Fibroblast of lung (primary cell): ENCODE measurements at places on chromosomes 1 and 21. TPM values are rescaled to one million over a fixed set of nuclear protein-coding genes. Genes with fewer than 3 reads are reported as not detected.

The C2CD4D gene
- not detected in 2 replicates for total RNA-seq

The KAZN gene
- 4.6 and 5.0 TPM in 2 replicates for total RNA-seq

The COL11A1 gene
- 0.26 and 8.9 TPM in 2 replicates for total RNA-seq

The OR6K3 gene
- total RNA-seq, result not detected in 2 replicates

The SYCP1 gene
- not detected in 2 replicates for total RNA-seq

The SEC16B gene
- 1.0 and 3.1 TPM in 2 replicates for total RNA-seq

The GBP7 gene
- not detected in 2 replicates for total RNA-seq

GRCh38 chr1:99173282-99173681, 91.0 kb upstream of the PLPPR4 start:
- H3K27me3 ChIP-seq, result no peaks in the 10 kb centered on the region
- H3K27ac ChIP-seq, result no peak overlapping the region
- peaks cover 3% of the 10 kb centered on the region for H3K4me1 ChIP-seq
- no peak overlapping the region for H3K4me3 ChIP-seq
- DNase-seq, result no peak

DNA sequence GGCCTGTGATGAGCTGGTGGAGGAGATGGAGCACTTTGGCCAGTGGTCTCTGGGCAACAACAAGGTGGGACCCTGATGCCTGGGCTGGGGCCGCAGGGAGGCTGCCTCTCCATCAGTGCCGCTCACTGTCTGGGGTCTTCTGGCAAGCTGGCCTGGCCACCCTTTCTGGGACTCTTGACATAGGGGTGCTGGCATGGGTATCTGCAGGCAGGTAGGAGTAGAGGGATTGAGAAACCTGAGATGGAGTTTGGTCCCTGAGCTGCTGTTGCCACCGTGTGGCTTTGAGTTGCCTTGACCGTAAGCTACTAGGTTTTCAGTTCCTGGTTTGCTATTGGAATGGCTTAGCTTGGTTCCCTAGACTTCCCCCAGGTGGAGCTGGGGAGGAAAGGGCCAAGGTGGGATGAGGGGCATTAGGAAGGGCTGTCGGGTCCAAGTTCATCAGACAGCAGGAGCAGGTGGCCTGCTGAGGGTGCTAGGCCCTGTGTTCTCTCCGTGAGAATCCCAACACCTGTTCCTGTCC, 13.2 kb upstream of the MFN2 start:
- H3K4me3 ChIP-seq, result no peak overlapping the region
- no peak overlapping the region for H3K27ac ChIP-seq
- H3K4me1 ChIP-seq, result no peaks in the 10 kb centered on the region
- H3K36me3 ChIP-seq, result peaks cover 31% of the 10 kb centered on the region
- peak; percentile 40 for DNase-seq

DNA sequence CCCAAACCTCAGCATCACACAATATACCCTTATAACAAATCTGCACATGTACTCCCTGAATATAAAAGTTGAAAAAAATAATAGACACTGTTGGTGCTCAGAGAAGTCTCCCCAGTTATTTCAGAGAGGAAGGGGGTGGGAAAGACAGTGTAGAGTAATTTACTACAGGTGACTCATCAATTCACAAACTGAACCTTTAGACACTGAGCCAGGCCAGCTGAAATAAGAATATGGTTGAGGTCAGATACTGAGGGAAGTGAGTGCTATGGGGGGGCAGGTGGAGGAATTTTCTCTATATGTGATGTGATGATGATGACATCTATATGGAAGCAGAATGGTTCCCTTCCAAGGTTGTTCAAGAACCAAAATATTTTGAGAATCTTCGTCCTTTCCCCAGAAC, 50.1 kb downstream of the MRPL39 start:
- DNase-seq, result no peak
- no peaks in the 10 kb centered on the region for H3K4me1 ChIP-seq
- no peak overlapping the region for H3K27ac ChIP-seq
- no peak overlapping the region for H3K4me3 ChIP-seq
- no peaks in the 10 kb centered on the region for H3K36me3 ChIP-seq
- no peaks in the 10 kb centered on the region for H3K27me3 ChIP-seq

- peak overlapping the region; percentile 19 for H3K4me3 ChIP-seq
- H3K27ac ChIP-seq, result peak overlapping the region; percentile 56
- peaks cover 21% of the 10 kb centered on the region for H3K4me1 ChIP-seq
- H3K36me3 ChIP-seq, result no peaks in the 10 kb centered on the region
These were observed 4.6 kb upstream of the ENAH start for GRCh38 chr1:225657462-225657989.

DNA sequence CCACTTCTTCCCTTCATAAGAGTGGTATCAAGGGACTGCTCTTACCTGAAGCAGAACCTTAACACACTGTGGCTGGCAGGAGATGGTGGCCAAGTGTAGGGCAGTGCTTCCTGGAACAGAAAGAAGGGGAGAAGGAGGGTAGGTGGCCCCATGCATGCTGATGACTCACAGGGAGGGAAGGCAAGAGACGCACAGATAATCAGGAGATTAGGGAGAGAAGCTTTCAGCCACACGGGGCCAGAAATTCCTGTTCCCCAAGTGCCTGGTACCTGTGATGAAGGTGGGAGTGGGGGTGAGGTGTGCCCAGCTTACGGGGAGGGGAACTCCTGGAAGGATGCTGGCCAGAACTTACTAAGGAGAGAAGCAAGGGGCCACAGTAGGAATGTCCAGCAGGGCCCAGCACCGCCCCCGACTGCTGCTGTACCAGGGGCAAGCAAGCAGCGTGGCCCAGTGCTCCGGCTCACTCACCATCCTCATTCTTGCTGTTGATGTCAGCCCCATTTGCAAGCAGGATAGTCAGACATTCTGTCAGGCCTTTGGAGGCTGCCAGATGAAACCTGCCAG, 7.7 kb downstream of the ANKRD35 start:
- DNase-seq, result no peak
- H3K27ac ChIP-seq, result no peak overlapping the region
- peaks cover 5% of the 10 kb centered on the region for H3K27me3 ChIP-seq
- H3K36me3 ChIP-seq, result no peaks in the 10 kb centered on the region
- no peak overlapping the region for H3K4me3 ChIP-seq
- H3K4me1 ChIP-seq, result no peaks in the 10 kb centered on the region

- no peak overlapping the region for H3K4me3 ChIP-seq
These were observed 35.5 kb upstream of the IL20 start for GRCh38 chr1:206829875-206830274.

GRCh38 chr1:199113265-199113869, 474.5 kb downstream of the PTPRC start:
- H3K27ac ChIP-seq, result no peak overlapping the region
- H3K4me3 ChIP-seq, result no peak overlapping the region
- H3K36me3 ChIP-seq, result no peaks in the 10 kb centered on the region
- H3K27me3 ChIP-seq, result no peaks in the 10 kb centered on the region
- peak; percentile 71 for DNase-seq

- H3K27me3 ChIP-seq, result no peaks in the 10 kb centered on the region
- no peak overlapping the region for H3K27ac ChIP-seq
- H3K4me3 ChIP-seq, result no peak overlapping the region
- H3K36me3 ChIP-seq, result peaks cover 3% of the 10 kb centered on the region
- no peaks in the 10 kb centered on the region for H3K4me1 ChIP-seq
These were observed 27.5 kb downstream of the ATP1B1 start for GRCh38 chr1:169133801-169134502.

GRCh38 chr1:202010180-202011015, at the start of gene ELF3:
TSS of gene ELF3 (plus strand) at chr1:202010587. CDS start at chr1:202011137, 550 bp downstream.
- DNase-seq, result no peak
- peaks cover 2% of the 10 kb centered on the region for H3K36me3 ChIP-seq

- DNase-seq, result no peak
- H3K27ac ChIP-seq, result no peak overlapping the region
- no peaks in the 10 kb centered on the region for H3K4me1 ChIP-seq
These were observed 1.7 kb upstream of the DMRTA2 start for GRCh38 chr1:50424884-50425375.

DNA sequence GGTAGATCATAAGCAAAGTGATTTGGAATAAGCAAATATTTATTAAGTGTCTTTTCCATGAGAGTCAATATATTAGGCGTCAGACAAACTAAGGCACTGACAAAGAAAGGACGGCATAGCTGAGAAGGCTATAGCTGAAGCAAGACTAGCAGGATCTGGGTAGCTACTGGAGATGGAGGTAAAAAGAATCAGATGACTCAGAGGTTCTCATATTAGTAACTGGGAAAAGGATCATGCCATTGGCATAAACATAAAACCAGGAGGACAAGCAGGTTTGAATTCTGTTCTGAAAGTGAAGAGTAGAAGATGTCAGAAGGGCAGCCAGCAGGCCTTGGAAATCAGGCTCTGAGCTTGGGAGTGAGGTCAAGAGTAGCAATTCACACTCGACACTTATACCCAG, 531.9 kb downstream of the PTPRC start:
- H3K4me3 ChIP-seq, result no peak overlapping the region
- no peak for DNase-seq
- H3K36me3 ChIP-seq, result no peaks in the 10 kb centered on the region
- no peak overlapping the region for H3K27ac ChIP-seq
- H3K4me1 ChIP-seq, result no peaks in the 10 kb centered on the region
- no peaks in the 10 kb centered on the region for H3K27me3 ChIP-seq

DNA sequence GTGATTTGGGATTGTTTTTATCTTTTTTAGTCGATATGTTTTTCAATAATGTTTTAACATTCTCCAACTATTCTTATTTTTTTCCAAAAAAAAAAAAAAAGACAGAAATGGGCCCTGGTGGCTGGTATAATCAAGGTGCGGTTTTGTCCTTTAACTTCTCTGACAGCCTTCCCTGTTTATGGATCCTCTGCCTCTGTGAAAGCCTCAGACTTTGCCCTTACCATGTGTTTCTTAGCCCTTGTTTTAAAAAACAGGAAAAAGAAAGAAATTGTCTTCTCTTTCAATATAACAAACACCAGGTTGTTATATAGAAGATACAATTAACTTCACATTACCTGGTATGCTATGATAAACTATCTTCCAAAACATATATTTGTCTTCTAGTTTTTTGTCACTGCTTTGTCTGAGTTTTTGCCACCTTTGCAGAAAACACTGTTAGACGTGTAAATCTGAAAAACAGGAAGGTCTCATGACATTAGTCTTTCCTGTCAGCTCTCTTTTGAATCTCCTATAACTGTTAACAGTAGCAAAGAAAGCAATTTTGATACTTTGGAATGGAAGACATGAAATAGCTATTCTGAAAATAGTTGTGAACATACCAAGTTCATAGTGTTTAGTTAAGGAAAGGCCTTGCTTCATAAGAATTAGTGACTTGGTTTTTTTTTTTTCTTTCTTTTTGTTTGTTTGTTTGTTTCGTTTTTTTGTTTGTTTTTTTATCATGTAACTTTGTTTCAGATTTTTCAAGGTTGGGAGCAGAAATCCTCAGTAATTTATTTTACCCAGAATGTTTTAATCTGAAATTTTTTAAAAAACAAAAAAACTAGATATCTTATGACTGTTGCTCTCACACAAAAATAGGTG, 31.7 kb upstream of the CACYBP start:
- no peaks in the 10 kb centered on the region for H3K36me3 ChIP-seq
- H3K27me3 ChIP-seq, result no peaks in the 10 kb centered on the region
- H3K27ac ChIP-seq, result no peak overlapping the region
- H3K4me3 ChIP-seq, result no peak overlapping the region
- no peak for DNase-seq
- H3K4me1 ChIP-seq, result no peaks in the 10 kb centered on the region

DNA sequence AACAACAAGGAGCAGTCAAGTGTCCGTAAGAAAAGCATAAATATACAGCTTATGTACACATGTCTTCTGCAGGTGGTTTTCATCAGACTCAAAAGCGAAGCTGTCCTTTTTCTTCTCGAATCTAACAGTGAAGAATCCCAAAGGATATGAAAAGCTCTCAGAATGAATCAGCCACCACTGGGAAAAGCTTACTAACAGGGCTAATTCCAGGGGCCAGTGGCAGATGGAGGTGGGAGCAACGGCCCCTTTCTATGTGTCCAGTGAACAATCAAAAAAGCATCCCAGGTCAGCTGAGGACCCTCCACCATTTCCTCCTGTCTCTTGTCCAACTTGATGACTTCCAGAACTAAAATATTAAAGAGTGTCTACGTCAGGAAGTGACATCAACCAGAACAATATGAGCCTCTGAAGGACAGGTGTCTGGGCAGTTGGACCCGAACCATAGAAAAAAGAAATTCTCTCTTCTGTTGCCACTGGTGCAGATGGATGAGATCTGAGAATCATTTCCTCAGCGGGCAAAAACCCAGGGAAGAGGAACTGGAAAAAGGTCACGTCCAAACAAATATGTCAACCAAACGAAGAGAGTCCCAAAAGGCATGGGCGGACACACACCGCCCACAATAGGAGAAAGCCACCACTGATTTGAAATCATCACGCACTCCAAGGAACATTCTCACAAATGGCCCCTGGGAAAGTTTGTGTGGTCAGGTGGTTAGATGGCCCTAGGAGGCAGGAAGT, 70.4 kb upstream of the TIAM1 start:
- no peaks in the 10 kb centered on the region for H3K4me1 ChIP-seq
- no peak overlapping the region for H3K27ac ChIP-seq
- no peaks in the 10 kb centered on the region for H3K27me3 ChIP-seq
- DNase-seq, result no peak
- no peak overlapping the region for H3K4me3 ChIP-seq
- H3K36me3 ChIP-seq, result no peaks in the 10 kb centered on the region

DNA sequence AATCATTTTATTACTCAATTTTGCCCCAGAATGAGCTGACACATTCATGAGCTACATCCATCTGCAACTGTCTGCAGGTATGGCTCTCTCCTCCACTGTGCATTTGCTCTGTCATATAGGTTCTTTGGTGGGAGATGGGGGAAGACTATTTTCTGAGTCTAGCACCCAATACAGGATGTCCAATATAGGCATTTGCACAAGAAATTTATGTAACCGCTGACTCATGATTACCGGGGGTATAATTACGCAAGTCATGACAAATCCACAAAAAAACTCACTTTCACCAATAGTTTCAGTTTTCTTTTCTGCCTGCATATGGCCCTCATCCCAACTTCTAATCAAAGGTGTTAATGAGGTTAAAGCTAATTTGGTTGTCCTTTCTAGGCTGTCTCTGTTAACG, 17.5 kb upstream of the VSIG8 start:
- peak; percentile 87 for DNase-seq
- H3K4me3 ChIP-seq, result no peak overlapping the region

- H3K27me3 ChIP-seq, result no peaks in the 10 kb centered on the region
- no peak overlapping the region for H3K27ac ChIP-seq
- H3K4me3 ChIP-seq, result no peak overlapping the region
- no peaks in the 10 kb centered on the region for H3K36me3 ChIP-seq
These were observed 387.2 kb downstream of the NCAM2 start for GRCh38 chr21:21385404-21385803.

DNA sequence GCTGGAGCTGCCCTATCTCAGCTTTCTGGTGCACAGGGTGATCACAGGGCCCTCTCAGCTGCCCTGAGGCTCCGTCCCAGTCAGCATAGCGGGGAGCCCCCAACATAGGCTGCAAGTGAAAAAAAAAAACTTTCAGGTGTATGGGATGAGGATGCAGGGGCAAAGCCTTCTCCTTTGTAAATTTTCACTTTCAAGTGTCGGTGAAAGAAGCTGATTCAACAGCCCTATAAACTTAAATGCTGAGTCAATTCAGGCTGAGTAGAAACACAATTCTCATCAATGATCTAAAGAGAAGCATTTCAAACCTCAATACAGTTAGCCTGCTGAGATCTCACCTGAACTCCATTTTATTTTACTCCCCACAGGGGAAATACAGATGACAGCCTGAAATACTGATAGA, 171.2 kb downstream of the SEC16B start:
- H3K4me3 ChIP-seq, result no peak overlapping the region
- H3K36me3 ChIP-seq, result no peaks in the 10 kb centered on the region
- peaks cover 4% of the 10 kb centered on the region for H3K27me3 ChIP-seq
- H3K27ac ChIP-seq, result no peak overlapping the region
- no peak for DNase-seq

- H3K36me3 ChIP-seq, result no peaks in the 10 kb centered on the region
- no peaks in the 10 kb centered on the region for H3K4me1 ChIP-seq
- no peak for DNase-seq
- no peak overlapping the region for H3K27ac ChIP-seq
- no peak overlapping the region for H3K4me3 ChIP-seq
- H3K27me3 ChIP-seq, result no peaks in the 10 kb centered on the region
These were observed 1657.8 kb downstream of the MRPL39 start for GRCh38 chr21:23949493-23949892.
